ENCODE measurements at places on chromosomes 7 and 10.

- DNase-seq, result peak; percentile 82
Observed at GRCh38 chr7:104156842-104157277, 51.0 kb downstream of the ORC5 start.

GRCh38 chr10:69413221-69413865 is 3.4 kb downstream of the TACR2 start:
- peak; percentile 43 for DNase-seq

DNA sequence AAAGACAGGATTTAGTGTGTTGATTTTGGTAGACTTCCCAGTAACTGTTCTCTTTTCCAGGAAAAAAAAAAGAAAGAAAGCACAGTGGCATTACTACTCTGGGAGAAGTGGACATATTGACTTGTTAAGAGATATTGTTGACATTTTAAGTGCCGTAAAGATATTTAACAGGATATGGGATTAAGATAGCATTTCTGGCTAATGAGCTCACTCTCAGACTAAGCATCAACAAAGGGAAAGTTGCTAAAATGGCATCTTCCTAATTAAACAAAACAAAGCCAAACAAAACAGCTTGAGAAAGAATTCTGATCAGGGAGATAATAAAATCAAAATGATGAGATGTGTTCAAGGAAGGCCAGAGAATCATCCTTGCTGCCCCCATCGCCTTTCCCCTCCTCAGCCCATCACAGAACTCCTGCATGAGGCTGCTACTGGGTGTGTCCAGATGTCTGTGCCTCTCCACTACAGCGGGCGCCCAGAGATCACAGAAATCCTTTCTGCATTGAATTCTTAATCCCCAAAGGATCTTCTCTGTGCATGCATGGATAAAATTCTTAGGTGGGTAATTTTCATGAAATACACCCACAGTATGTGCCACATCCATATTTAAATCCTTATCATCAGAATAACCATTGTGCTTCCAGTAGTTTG is 270.5 kb downstream of the POU6F2 start:
- peak; percentile 17 for DNase-seq

GRCh38 chr7:149753375-149754233 is 19.8 kb downstream of the ZNF467 start:
- DNase-seq, result peak; percentile 42

DNA sequence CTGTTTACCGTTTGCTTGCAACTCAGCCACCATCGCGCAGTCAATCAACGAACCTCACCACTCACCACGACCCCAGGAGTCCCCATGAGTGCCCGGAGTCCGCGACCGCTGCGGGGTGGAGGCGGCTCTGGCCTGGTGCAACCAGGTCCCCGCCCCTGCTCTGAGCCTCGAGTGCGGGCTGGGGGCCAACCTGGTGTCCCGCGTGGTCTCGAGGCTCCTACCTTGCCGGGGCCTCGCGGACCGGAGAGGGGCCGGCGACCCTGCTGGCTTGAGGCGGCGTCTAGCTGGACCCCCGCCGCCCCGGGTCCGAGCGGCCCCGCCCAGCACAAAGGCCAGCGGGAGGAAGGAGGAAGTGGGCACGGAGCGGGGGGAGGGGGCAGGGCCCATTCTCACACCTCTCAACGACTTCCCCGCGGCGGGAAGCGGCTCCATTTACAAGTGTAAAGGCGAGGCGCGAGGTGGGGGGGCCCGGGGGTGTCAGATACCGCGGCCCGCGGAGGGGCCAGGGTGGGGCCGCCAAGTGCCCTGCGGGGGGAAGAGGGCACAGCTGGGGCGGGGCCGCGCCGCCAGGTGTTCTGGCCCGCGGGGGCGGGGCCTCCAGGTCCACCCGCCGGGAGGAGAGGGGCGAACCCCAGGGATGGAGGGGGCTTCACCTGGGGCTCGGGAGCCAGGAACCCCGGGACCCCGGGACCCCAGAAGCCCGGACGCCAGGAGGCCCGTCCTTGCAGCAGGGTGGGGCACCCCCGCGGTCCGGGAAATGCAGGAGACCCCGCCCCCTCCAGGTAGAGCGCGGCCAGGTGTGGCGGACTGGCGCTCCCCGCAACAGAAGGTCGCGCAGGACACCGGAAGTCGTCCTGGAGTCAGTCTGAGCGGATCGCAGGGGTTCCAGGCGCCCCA is 8.6 kb downstream of the CTBP2 start:
- no peak for DNase-seq

DNA sequence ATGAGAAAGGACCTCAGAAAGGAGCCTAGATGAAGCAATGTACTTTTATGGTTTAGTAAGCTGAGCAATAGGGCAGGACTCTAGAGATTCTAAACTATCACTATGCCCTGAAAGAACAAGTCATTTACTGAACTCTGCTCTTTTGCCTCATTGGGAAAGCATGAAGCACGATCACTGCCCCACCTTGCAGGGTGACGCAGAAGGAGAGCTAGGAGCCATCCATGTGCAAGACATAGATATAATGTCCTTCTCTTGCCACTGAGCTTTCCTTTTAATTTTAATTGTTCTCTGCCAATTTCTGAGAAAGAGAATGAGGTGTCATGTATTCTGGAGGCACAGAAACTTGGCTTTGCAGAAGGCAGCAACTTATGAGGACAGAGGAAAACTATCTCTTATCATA is 108.3 kb downstream of the SORCS1 start:
- no peak for DNase-seq

DNA sequence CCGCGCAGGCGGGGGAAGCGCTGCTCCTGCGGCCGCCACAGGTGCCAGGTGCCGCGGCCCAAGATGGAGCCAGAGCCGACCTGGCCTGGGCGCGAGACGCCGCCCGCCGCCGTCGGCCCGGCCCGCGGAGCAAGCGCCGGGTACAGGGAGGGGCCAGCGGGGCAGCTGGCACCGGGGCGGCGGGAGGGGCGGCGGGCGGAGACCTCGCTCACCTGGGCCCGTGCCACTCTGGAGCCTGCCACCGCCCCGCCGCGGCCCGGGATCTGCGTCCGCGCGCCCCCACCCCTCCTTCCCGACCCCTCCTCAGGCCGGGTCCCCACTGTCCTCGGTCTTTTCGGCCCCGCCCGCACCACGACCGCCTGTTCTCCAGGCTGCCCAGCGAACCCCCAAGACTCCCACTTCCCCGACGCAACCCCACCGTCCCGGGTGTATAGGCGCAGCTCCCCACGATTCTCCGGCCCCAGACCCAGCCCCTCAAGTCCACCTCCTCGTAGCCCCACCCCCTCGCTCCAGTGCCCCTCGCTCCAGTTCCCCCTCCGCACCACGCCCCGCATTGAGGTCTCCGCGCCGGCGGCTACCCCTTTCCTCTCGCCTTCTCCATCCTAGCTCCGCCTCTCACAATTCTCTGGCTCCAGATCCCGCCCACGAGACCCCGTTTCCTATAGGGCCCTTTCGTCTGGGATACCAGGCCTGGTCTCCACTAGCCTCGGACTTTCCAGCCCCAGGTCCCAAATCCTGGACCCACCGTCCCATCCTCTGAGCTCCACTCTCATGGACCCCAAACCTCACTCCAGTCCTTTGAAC is at the start of gene GPRIN2:
Gene GPRIN2, minus strand, starts transcription at position 144 of the 804 bp plus-strand sequence. CDS start 5,922 bp downstream, outside the sequence.
- DNase-seq, result no peak

GRCh38 chr10:7364474-7364873 is 46.4 kb downstream of the SFMBT2 start:
- DNase-seq, result no peak

- DNase-seq, result no peak
Observed at GRCh38 chr7:67821116-67821515, 824.5 kb downstream of the TYW1 start.

DNA sequence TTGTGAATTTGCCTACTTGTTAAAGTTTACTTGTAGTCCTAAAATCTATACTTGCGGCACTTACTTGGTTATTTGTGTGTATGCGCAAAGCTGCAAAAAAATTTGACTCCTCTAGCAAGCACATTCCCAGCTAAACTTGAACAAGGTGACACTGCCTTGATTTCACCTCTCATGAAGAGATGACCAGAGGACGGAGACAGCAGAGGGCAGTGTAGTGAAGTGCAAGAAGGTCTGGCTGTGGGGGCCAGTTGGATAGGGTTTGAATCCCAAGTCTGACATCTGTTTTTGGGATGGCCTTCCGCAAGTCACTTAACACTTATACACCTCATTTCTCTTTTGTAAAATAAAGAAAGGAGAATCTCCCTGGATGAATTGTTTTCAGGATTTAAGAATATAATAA is 15.7 kb downstream of the SLK start:
- no peak for DNase-seq

GRCh38 chr10:131781791-131782190 is 119.0 kb upstream of the PPP2R2D start:
- DNase-seq, result no peak

GRCh38 chr7:82677493-82677892 is 233.9 kb upstream of the CACNA2D1 start:
- no peak for DNase-seq

- no peak for DNase-seq
Observed at GRCh38 chr10:90988802-90989201, 67.9 kb upstream of the ANKRD1 start.

DNA sequence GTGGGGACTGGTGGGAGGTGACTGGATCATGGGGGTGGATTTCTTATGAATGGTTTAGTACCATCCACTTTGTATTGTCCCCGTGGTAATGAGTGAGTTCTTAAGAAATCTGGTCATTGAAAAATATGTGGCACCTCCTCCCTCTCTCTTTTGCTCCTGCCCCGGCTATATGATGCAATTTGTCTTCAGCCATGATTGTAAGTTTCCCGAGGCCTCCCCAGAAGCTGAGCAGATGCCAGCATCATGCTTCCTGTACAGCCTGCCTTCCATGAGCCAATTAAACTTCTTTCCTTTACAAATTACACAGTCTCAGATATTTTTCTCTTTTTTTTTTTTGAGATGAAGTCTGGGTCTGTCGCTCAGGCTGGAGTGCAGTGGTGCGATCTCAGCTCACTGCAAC is 2.6 kb upstream of the KDM7A start:
- DNase-seq, result no peak

- no peak for DNase-seq
Observed at GRCh38 chr7:72445075-72445474, 32.9 kb upstream of the CALN1 start.

DNA sequence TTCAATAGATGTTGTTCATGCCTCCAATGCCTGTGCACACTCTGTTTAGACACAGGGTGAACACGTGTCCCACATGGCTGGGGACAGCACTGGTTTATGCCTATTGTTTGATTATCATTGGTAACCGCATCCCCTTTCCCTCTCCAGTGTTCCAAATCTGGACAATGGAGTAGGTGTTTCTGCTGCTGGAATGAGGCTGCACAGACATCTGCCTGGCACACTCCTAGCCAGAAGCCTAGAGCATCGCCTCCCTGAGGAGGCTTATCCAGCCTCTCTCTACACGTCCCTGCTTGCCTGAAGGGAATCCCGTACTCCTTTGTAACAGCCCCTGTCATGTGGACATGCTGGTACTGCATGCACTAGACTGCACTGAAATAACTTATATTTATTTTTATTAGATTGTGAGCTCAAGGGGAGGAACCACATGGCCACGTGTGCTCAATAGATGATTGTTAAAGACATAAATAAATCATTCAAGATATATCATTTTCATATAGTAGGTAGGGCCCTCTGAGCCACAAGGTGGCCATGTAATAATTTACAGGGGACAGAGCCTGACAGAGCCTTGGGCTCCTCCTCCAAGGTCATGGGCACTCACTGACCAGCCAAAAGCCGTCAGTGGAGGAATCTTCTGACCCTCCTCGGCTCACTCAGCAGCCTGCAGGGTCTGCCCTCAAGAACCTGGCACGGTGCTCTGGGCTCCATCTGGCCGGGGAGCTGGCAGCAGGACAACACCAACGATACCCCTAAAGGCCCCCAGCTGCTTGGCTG is 310.9 kb upstream of the ZNF32 start:
- DNase-seq, result no peak

GRCh38 chr7:42972699-42973500 is 40.7 kb downstream of the MRPL32 start:
- no peak for DNase-seq

- no peak for DNase-seq
Observed at GRCh38 chr10:79452174-79452611, 6.8 kb upstream of the ZCCHC24 start.

DNA sequence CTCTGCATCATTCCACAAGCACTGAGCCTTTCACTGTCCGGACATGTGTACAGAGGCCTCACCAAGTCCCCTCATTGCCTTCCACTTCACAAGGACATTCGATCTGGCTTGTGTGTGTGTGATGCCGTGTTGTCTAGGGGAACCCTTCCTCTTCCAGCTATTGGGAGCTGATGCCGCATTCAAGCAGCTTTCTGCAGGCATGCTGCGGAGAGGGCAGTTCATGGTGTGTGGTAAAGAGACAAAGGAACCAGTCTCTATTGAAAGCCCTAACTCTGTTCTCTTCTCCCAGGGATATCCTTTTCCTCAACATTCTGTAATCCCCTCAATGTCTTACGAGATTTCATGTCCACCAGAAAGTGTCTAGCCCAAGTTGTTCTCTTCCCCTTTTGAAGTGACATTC is 141.6 kb downstream of the ALOX5 start:
- DNase-seq, result no peak

- peak; percentile 18 for DNase-seq
Observed at GRCh38 chr10:118901380-118901779, 128.1 kb upstream of the NANOS1 start.

GRCh38 chr7:130593033-130593432 is 75.5 kb downstream of the COPG2 start:
- no peak for DNase-seq

DNA sequence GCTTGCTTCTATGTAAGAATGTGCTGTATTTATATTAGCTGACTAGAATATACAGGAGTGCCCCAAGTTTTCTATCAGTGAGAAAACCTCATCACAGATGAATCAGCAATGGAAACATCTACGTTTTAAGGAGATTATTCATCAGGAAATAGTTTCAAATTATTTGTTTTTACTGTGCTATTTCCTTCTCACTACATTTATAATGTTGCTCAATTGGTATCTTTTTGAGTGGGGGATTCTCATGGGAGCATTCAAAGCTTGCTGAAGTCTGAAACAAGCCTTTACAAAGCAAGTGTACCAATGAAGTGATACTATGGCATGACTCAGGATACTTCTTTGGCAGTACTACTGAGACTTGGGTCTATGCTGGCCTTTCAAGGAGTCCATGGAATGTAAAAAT is 191.1 kb upstream of the SLC26A5 start:
- DNase-seq, result no peak

DNA sequence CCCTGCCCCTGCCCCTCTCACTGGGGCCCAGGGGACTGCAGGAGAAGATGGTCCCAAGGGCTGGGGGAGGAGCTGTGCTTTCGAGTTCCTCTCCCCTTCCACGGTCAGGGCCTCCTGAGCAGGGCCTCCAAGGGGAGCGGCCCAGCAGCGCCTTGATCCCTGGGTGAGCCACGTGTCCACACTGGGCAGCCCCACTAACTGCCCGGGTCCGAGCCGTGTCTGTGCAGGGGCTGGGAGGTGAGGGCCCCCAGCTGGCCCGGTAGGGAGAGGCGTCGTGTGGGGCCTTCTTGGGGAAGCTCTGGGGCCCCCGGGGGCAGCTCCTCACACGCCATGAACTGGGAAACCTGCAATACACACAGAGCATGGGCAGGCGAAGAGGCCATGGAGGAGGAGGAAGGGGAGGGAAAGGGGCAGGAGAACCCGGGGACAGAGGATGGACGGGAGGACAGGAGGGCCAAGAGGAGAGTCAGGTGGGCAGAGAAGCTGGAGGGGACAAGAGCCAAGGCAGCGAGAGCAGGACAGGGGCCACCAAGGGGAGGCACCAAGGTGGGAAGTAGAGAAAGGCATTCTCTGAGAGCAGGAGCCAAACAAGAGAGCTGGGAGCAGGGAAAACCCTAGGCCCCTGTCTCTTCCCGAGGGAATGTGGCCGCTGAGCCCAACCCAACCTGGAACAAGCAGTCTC is 32.8 kb downstream of the KCNH2 start:
- no peak for DNase-seq

GRCh38 chr10:25867321-25867720 is 66.7 kb upstream of the MYO3A start:
- no peak for DNase-seq

GRCh38 chr7:36409180-36409579 is 19.5 kb downstream of the ANLN start:
- no peak for DNase-seq

GRCh38 chr7:148611692-148612091 is 21.1 kb downstream of the C7orf33 start:
- no peak for DNase-seq
